Esophagus squamous epithelium (tissue), 5 donors: ENCODE measurements at places on chromosomes 6 and 20.

GRCh38 chr6:117840541-117840983 lies 66.5 kb upstream of the SLC35F1 start:
- DNase-seq: no peak

DNA sequence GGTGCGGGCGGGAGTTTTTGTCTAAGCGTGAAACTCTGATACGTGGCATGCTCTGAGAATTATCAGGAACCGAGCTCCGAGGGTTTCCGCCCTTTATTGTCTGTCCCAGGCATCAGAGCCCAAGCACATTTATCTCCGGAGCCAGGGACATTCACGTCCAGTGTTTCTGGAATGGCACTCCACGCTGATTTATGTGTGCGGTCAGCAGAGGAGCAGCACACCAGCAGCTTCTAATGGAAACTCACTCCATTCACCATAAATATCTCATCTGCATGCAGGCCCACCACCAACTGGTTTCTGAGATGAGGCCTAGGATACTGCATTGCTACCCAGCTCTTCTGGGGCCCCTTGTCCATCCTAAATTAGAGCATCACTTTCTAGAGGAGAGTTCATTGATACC lies 51.9 kb upstream of the SYNDIG1 start:
- DNase-seq: no peak

- DNase-seq: no peak
Measured at GRCh38 chr20:48734104-48734749, 93.6 kb downstream of the PREX1 start.

DNA sequence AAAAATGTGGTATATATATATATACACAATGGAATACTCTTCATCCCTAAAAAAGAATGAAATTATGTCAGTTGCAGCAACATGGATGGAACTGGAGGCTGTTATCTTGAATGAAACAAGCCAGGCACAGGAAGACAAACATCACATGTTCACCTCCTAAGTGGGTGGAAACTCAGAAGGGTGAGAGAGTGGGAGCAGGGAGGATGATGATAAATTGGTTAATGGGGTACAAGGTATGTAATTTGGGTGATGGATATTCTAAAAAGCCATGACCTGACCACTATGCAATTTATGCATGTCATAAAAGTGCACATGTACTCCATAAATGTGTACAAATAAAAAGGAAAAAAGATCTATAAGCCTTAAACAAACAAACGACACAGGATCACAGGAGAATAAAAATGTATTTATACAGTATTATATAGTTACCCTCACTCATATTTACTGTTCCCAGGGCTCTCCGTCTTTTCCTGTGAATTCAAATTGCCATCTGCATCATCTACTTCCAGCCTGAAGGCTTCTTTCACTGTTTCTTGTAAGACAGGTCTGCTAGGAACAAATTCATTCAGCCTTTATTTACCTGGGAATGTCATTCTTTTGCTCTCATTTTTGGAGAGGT lies 89.8 kb downstream of the SYNDIG1 start:
- DNase-seq: no peak

DNA sequence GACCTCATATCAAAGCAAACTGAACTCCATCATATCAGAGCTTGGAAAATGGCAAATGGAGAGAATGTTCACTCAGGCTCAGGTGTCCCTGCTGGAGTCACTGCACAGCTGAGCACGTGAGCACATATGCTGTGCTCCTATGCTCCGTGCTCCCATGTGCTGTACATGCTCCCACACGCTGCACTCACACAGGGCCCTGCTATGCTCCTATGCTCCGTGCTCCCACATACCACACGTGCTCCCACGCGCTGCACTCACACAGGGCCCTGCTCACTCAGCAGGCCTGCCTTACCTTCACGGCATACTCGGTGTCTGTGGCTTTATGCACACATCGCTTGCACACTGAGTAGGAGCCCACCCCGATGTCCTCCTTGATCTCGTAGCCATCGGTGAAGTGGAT lies 65.7 kb upstream of the MPC1 start:
- no peak for DNase-seq

- DNase-seq: no peak
Measured at GRCh38 chr6:25619217-25619616, 32.8 kb upstream of the SCGN start.

GRCh38 chr20:9286501-9287461 lies 217.9 kb downstream of the PLCB4 start:
- no peak for DNase-seq

DNA sequence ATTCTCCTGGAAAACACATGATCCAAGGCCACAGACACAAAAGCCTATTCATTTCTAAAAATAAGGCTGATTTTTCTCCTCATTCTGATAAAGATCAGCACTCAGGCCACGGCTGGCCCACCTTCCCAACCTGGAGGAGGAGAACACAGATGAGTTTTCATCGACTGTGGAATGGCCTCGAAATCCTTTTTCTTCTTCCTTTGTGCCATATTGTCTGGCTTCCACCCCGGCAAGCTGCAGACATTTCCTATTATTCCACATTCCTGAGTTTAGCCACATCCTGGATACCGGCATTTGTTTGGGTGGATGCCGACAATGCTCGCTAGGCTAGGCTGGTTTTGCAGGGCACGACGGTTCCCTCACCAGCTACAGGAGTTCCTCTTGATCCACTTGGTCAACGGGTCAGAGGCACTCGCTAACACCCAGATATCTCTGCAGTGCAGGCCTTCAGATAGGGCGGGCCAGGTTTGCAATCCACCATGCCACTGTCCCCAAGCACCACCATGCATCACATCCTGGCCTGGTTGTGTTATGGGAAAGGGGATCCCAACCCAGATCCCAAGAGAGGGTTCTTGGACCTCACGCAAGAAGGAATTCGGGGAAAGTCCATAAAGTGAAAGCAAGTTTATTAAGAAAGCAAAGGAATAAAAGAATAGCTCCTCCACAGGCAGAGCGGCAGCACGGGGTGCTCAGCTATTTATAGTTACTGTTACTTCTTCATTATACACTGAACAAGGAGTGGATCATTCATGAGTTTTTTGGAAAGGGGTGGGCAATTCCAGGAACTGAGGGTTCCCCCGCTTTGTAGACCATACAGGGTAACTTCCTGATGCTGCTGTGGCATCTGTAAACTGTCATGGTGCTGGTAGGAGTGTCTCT lies 4.2 kb upstream of the CTSZ start:
- no peak for DNase-seq

DNA sequence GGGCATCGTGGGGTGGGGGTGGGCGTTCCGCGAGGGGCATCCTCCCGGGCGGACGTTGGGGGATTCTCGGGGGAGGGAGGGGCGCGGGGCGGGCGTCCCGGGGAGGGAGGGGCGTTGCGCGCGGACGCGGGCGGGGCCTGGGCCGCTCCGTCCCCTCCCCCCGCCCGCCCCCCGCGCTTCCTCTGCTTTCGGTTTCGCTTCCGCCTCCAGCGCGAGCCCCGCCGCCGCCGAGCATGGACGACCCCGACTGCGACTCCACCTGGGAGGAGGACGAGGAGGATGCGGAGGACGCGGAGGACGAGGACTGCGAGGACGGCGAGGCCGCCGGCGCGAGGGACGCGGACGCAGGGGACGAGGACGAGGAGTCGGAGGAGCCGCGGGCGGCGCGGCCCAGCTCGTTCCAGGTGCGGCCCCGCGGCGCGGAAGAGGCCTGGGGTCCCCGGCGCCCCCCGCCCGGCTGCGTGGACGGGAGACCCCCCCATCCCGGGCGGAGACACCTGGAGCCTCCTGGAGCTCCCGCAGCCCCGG lies at the start of gene OGFR:
Gene OGFR, plus strand, starts transcription at position 209 of the 528 bp plus-strand sequence. Its CDS starts 25 bp downstream, at position 234.
- DNase-seq: no peak

GRCh38 chr20:25465243-25466135 lies 58.0 kb downstream of the GINS1 start:
- DNase-seq: no peak

- no peak for DNase-seq
Measured at GRCh38 chr6:72822691-72823090, 200.8 kb downstream of the KCNQ5 start.

DNA sequence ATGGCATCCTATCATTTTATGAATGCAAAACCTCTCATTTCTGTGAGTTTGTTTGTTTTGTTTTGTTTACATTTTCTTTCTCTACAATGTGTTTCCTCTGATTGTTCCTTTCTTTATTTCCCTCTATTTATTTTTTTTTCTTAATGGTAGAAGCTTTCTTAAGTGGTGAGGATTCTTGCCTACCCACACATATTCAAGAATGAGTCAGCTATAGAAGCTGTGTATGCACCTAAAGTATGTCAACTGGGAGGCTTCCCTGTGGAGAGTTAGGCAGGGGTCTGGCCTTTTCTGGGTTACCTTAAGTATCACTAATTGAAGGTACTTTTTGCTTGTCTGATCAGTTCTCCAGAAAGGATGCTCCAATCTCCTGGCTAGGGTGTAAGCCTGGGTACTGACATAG lies 354.0 kb downstream of the ESR1 start:
- DNase-seq: no peak

DNA sequence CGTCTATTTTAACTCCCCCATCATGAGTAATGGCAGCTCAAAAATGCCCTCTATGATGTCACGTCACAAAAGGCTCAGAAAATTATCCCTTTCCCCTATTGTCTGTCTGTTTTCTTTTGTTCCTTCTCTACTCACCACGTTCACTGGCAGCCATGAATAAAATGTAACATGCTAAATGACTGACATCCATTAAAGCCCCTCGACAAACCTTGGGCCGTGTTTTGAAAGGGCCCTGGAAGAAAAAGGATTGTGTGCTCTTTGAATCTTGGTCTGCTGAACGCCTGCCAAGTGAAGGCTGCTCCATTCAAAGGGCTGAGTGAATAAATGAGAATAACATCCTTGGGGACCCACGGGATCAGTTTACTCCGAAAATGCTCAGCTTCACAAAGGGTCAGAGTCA lies 118.7 kb downstream of the RPS12 start:
- DNase-seq: no peak

DNA sequence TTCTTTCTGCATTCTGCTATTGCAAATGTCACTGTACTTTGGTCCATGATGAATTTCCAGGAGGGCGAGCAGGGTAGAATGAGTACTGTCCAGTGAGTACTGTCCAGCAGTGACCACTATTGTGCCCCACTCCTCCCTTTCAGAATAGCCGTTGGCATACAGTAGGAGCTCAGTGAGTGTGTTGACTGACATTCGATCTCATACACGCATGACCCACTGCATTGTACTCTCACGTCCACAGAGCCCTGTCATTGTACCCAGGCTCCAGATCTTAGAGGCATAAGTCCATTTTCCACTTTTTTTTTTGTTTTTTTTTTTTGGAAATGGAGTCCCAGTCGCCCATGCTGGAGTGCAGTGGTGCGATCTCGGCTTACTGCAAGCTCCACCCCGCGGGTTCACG lies 8.2 kb downstream of the DYNLRB1 start:
- no peak for DNase-seq

GRCh38 chr6:163830641-163831040 lies 416.1 kb downstream of the QKI start:
- DNase-seq: no peak

- no peak for DNase-seq
Measured at GRCh38 chr6:83511901-83512681, at the start of gene PRSS35. TSS of gene PRSS35 (plus strand) at chr6:83512534. CDS start at chr6:83523442, 10,908 bp downstream.

- DNase-seq: no peak
Measured at GRCh38 chr20:19725373-19725772, 32.7 kb upstream of the RIN2 start.

GRCh38 chr6:13203145-13203544 lies 125.2 kb downstream of the TBC1D7 start:
- no peak for DNase-seq

GRCh38 chr6:77656999-77657764 lies 4.3 kb downstream of the MEI4 start:
- no peak for DNase-seq

GRCh38 chr6:128569732-128570679 lies 49.6 kb upstream of the PTPRK start:
- DNase-seq: no peak

- DNase-seq: no peak
Measured at GRCh38 chr6:129867403-129867802, 6.3 kb upstream of the TMEM244 start.

DNA sequence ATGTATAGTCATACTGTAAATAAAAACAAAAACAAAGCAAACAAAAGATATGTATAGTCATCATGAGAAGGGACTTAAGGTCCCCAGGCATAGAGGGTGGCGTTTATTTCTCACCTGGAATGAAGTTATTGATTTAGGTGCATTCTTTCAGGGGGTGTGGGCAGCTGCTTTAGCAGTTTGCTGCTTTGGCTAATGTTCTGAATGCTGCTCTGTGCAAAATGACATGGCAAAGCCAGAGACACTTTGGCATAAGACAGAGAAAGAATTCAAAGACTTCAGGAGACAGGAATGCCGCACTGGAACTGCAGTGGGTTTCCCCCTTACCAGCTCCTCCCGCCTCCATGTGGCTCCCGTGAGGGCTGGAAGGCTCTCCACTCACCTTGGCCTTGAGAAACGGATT lies 36.4 kb upstream of the NELFCD start:
- no peak for DNase-seq

- no peak for DNase-seq
Measured at GRCh38 chr6:135087403-135087802, 32.8 kb upstream of the HBS1L start.

DNA sequence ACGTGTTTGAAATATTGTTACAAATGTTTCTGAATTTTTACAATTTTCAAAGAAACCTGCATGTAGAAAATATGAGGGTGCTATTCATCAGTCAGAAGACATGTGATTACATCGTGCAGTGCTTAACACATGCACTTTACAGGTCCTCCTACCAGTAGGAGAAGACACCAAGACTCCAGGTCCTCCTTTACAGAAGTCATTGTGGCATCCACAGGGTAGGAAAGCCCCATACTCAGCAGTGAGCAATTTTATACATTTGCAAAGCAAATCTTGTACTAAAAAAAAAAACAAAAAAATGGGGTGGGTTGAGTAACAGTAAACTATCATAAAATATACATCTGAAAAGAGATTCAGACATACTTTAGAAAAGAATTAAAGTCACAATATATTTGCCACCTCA lies 14.0 kb downstream of the TPD52L1 start:
- DNase-seq: no peak

- DNase-seq: no peak
Measured at GRCh38 chr20:5863040-5863833, 87.1 kb downstream of the TRMT6 start.

GRCh38 chr6:107965746-107966145 lies 7.7 kb upstream of the SEC63 start:
- no peak for DNase-seq

DNA sequence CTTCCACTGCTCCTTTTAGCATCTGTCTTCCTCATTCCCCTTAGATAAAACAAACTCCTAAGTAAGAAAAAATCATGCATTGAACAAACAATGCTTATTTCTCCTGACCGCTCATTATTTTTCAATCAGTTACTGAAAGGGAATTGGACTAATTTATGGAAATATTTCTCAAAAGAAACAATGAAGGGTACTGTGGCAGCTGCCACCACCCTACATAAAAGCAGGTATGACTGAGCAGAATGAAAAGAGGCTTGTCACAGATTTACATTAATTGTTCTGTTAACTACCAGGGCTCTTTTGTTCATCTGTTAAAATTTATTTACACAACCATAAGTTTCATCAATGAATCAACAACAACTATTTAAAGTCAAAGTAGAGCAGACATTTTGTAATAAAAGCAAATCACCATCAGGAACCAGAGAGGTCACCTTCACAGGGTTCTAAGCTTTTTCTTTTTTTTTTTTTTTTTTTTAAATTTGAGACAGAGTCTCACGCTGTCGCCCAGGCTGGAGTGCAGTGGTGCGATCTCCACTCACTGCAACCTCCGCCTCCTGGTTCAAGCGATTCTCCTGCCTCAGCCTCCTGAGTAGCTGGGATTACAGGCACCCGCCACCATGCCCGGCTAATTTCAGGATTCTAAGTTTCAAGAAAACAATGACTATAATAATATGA lies 204.0 kb downstream of the PTPRK start:
- DNase-seq: no peak
